ENCODE measurements at places on chromosomes 16 and 17.
A peak's percentile ranks its signal among the peaks of the same experiment; 100 is the strongest.

DNA sequence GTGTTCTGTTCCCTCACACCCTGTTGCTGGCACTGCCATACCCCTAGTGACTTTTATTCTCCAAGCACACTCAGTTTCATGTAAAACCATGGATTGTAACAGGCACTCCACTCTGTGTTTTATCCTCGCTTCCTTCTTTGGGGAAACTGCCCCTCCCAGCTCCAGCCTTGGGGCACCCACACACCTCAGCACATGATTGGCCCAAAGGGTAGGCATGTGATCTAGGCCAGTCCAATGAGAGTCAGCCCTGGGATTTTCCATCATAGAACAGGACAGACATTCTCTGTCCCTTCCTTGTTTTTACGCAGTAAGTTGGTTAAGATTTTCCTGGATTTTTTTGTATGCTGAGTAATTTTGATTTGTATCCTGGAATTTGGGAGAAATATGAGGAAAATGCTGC lies 115.4 kb downstream of the C16orf95 start:
- DNase-seq, result no peak

DNA sequence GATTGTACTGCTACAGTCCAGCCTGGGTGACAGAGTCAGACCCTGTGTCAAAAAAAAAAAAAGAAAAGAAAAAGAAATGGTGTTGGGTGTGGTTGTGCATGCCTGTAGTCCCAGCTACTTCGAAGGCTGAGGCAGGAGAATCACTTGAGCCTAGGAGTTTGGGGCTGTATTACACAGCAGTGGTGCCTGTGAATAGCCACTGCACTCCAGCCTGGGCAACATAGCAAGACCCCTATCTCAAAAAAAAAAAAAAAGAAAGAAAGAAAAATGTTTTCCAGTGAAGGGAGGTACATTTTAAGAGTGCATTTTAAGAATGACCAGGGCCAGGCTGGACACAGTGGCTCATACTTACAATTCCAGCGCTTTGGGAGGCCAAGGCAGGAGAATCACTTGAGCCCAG lies 6.3 kb downstream of the ARL2BP start:
- no peak for DNase-seq

DNA sequence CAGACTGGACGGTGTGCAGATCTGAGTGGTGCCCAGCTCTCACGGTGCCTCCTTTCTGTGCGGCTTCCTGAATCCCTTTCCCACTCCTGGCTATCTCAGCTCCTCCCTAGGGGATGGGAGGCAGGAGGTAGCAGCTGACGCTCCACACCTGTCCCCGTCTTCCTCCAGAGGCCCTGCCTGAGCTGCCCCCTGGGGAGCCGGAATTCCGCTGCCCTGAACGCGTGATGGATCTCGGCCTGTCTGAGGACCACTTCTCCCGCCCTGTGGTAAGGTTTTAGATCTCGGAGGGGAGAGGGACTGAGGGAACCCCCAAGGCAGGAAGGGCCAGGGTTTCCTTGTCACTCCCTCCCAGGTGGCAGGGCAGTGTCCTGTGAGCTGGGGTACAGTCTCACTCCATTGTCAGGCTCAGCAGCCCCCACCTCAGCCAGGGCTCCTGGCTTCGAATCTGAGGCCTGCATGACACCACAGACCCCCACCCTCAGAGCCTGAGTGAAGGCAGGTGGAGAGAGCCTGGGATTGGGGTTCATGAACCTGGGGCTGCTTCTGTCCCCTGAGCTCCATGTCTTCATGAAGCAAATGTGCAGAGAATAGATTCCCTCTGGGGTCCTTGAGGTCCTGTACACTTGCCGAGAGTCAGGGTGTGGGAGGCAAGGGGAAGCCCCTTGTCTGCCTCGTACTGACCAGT lies 6.6 kb downstream of the DEF8 start:
- no peak for DNase-seq

DNA sequence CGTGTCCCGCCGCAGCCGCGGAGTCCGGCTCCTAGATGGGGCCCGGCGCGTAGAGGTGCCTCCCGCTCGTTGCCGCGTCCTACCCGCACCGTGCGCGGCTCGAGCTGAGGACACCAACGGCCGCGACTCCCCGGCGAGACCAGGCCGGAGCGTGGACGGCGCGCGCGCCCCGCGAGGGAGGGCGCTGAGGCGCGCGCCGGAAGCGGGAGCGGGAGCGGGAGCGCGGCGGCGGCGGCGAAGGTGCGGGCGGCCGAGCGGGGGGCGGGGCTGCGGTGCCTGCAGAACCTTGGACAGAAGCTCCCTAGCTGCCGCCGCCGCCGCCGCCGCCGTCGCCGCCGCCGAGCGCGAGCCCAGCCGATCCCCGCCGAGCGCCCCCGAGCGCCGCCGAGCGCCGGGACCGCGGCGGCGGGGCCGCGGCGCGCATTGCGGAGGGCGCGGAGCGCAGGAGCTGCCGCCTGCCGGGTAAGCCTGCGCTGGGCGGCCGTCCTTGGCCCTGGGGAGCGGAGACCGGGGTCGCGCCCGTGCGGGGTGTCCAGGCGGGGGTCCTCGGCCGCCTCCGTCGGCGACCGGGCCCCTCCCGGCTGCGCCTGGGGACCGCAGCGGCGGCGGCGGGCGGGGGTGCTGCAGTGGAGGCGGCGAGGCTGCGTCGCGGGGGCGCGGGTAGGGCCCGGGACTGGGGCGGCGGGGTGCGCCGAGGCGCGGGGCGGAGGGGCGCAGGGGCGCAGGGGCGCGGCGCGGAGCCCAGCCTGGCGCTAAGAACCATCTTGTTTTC lies at the start of gene CDK5R1:
Gene CDK5R1, plus strand, starts transcription at position 293 of the 772 bp plus-strand sequence. CDS start 628 bp downstream, outside the sequence.
- DNase-seq, result peak; percentile 69

DNA sequence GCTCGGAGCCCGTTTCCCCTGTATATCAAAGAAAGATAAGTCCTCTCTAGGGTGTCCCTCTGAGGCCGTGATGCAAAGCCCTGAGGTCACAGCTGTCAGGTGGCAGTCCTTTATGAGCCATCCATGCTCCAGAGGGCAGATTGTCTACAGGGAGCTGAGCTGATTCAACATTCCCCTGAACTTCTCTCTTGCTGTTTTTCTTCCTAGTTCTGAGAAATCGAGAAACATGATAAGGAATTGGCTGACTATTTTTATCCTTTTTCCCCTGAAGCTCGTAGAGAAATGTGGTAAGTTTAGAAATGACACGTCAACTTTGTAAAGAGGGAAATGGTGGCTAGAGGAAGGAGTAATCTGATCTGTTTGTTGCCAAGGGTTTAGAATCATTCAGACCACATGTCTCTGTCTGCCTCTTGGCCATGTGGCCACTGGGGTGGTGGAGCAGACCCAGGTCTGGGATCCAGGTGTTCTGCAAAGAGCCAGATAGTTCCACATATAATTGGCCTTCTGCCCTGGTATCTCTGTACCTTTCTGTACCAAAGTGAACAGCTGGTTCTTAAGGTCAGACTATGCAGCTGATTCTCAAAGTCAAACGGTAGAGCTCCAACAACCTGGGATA lies 3.5 kb downstream of the CTNS start:
- peak; percentile 19 for DNase-seq

DNA sequence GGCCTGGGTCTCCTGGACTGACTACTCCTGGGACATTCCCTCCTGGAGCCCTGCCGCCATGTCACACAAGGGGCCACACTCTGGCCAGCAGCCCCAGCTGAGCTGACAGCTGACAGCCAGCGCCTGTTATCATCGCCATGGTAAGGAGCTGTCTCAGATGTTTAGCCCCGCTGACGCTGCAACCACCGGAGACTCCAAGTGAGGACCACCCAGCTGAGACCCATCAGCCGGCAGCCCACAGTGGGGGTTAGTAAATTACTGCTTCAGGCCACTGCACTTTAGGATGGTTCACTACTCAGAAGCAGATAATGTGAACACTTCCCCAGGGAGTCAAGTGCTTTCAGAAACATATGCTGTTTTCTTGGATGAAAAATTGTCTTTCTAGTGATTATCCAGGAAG lies 14.6 kb upstream of the SPHK1 start:
- no peak for DNase-seq

DNA sequence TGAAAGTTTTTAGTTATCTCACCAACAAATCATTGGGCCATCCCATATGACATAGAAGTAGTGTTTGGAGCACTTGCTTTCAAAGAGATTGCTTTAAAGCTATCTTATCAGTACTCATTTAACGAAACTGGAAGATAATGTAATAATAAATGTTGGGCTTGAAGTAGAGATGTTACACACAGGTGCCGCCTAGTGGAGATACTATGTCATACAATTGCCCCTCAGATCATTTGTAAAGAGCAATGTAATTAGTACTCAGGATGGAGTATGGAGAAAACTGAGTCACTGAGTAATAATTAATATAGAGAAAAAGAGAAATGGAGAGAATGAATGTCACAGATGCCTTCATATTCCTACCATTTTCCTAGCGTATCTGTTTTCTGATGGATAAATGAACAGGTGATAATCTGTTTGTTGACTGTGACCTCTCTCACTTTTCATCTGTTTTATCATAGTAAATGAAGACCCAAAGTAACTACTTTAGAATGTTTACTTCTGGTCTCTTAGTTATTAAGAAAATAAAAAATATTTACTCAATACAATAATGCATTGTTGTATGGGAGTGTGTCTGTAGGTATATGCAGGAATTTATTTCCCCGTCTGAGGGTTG lies 80.4 kb downstream of the EFCAB5 start:
- peak; percentile 32 for DNase-seq

DNA sequence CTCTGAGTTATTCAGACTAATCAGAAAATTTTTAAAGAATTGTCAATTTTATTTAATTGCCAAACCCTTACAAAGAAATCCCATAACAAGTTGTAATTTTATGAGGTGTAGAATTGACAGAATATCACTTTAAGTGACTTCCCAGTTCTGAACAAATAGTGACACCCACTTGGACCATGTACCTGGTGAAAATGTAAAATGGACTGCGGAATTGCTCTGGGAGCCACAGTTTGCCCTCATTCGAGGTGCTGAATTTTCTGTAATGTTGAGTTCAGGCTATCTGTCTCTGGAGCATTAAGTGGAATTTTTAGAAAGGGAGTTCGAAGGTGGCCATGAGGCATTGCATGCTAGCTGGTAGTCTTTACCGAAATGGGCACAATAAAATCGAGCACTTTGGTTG lies 5.1 kb downstream of the GNAO1 start:
- no peak for DNase-seq

- no peak for DNase-seq
These were observed 55.4 kb upstream of the DNAJA2 start for GRCh38 chr16:47028767-47029377.

DNA sequence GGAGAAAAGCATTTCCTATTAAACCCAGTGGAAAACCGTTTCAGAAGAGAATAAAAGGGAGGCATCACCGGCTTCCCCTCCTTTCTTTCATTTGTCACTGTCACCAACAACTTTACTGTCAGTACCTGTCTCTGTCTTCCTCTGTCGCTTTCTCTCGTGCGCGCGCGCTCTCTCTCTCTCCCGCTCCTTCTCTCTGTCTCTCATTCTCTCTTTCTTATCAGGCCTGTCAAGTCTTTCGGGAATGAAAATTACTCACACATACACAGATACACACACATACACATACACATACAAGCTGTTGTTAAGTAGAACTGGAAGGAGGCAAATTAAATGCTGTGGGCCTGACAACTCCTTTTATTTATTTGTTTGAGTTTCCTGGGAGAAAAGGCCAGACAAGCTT lies 17.6 kb downstream of the MYOCD start:
- no peak for DNase-seq

DNA sequence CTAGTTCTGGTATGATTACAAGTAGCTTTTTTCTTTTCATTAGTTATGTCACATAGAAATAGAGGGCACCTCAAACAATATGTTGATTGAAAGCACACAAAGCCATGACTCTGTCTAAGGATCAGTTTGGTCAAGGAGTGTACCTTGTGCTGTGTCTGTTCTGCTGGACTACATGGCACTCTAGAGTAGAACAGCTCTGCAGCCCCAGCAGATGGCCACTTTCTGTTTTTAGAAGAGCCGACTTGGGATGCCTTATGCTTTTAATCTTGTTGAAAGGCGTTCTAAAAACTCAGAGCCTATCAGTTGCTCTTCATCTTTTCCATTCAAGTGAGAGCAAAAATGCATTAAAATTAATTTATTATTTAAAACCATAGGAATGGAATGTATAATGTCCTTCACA lies 49.3 kb upstream of the CA10 start:
- no peak for DNase-seq

Measured in stimulated activated CD4-positive, alpha-beta T cell treated with anti-CD3 and anti-CD28 coated beads, Interleukin-4, amount 100 ng/mL, for 24 hours (primary cell).